ENCODE measurements at places on chromosomes 2 and 18.

- DNase-seq, result no peak
Observed at GRCh38 chr18:58392324-58393000, 236.4 kb downstream of the ALPK2 start.

DNA sequence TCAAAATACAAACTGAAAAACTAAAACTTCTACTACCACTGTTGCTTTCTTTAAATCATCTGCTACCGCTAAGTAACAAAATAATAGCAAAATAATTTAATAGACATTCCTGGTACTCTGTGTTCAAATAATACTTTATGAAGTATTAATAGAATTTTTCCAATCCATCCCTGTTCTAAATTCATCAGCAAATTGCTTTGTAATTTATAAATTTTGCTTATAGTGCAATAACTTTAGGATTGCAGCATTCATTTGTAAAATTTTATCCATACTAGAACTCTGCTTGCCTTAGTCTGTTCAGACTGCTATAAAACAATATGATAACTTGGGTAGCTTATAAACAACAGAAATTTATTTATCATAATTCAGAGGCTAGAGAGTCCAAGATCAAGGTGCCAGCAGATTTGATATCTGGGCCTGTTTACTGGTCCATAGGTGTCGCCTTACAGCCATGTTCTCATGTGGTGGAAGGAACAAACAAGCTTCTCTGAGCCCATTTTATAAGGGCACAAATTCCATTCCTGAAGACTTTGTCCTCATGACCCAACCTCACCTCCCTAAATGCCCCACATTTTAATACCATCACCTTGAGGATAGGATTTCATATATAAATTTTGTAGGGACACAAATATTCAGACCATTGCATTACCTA, 415.1 kb upstream of the MAP2 start:
- DNase-seq, result no peak

DNA sequence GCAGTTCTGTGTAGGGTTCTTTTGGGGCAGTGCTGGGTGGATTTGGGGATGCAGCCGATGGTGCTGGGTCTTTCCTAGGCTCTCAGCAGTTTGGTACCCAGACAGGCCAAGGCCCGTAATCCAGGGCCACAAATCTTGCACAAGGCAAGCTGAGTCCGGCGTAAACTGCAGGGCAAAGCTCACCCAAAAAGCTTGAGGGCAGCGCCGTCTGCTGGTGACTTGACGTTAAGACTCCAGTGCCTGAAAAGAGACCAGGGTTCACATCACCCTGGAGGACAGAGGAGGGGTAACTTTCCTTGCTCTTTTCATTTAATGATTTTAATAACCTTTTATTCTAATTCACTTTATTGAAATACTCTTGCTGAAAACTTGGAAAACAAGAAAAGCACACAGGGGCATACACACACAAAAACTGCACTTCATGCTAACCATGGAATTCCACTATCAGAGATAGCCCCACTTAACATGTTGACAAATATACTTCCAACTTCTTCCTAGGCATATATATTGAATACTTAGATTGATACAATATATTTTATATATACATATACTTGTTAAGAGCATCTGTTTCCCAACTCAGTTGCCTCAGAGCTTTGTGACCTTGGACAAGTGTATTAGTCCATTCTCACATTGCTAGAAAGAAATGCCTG, 38.9 kb downstream of the CNGA3 start:
- peak; percentile 49 for DNase-seq

- DNase-seq, result no peak
Observed at GRCh38 chr18:3907955-3908354, 458.0 kb downstream of the TGIF1 start.

DNA sequence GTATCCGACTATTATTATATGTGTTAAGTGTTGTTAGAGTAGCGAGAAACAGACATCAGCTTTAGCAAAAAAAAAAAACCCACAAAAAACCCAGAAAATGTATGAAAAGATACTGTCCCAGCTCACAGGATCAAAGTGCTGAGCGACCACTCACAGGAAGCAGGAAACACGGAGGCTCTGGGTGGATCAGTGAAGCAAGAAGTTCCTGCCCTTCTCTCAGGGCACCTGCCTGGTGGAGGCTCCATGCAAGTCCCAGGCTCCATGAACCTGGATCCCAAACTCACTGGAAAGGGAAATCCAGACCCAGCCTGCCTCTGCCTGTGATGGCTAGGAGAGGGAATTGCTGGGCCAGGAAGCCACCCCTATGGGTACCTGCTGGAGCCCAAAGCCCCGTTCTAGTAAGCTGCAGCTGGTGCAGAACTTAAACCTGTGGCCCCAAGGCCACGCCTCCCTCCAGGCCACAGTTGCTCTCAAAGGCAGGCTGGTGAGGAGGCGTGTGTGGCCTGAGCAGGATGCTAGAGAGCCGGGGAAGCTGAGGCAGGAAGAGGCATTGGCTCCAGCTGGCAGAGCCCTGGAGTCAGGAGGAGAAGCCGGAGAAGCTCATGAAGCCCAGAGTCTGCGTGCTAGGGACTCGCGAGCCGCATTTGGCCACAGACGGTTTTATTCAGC, 63.5 kb upstream of the TAF1B start:
- no peak for DNase-seq
